Natural killer cell treated with Interleukin-12 subunit alpha and Interleukin-12 subunit beta and Interleukin-15 and Interleukin-18, amount 100 ng/mL, for 72 hours (primary cell): ENCODE measurements at places on chromosomes 5 and 9.

GRCh38 chr5:174177976-174178605 lies 132.6 kb downstream of the NSG2 start:
- H3K4me1 ChIP-seq = no peaks in the 10 kb centered on the region
- DNase-seq = no peak
- no peaks in the 10 kb centered on the region for H3K36me3 ChIP-seq
- no peak overlapping the region for H3K27ac ChIP-seq
- peaks cover 37% of the 10 kb centered on the region for H3K27me3 ChIP-seq
- H3K4me3 ChIP-seq = no peak overlapping the region

GRCh38 chr5:159550951-159551350 lies 220.7 kb upstream of the IL12B start:
- no peaks in the 10 kb centered on the region for H3K4me1 ChIP-seq
- H3K27ac ChIP-seq = no peak overlapping the region
- H3K36me3 ChIP-seq = no peaks in the 10 kb centered on the region
- no peak overlapping the region for H3K4me3 ChIP-seq
- no peak for DNase-seq

- no peak for DNase-seq
- no peaks in the 10 kb centered on the region for H3K36me3 ChIP-seq
- peaks cover 52% of the 10 kb centered on the region for H3K27me3 ChIP-seq
- H3K4me3 ChIP-seq = no peak overlapping the region
- H3K4me1 ChIP-seq = no peaks in the 10 kb centered on the region
- H3K27ac ChIP-seq = no peak overlapping the region
Observed at GRCh38 chr5:176692839-176693476, 45.7 kb downstream of the TSPAN17 start.

DNA sequence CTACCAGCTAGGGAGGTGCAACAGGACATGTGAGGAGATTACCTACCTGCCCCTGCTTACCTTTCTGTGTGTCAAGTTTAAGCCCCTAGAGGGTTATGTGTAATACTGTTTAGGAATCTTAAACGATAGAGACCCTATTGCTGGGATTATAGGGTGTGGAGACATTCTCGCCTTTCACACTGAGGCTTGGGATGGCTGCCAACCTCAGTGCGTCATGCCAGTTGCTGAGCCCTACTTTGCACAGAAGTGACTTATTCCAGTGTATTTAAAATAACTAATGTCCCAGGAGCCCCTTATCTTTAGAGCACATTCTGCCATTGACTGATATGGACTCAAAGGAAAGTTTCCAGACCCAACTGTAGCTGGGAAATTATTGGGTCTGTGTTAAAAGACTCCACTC lies 76.6 kb upstream of the XPA start:
- DNase-seq = no peak
- H3K27me3 ChIP-seq = peaks cover 29% of the 10 kb centered on the region
- H3K27ac ChIP-seq = no peak overlapping the region
- H3K36me3 ChIP-seq = peaks cover 3% of the 10 kb centered on the region
- H3K4me3 ChIP-seq = no peak overlapping the region

DNA sequence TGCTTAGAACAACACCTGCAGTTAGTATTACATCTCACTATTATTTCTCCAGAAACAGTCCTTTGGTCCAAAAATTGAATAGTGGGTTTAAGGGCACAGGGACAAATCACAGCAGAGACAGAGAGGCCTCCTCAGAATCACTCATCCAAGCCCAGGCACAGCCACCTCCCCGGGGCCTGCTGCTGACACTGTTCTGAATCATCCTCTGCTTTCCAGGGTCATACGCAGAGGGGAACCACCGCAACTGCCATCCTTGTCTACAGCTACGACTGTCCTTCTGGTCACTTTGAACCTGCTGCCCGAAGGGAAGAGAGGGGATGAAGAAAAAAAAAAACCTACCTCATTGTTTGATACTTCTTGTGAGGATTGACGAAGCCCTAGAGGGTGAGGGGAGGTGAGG lies 35.3 kb upstream of the MAN2A1 start:
- peaks cover 4% of the 10 kb centered on the region for H3K27me3 ChIP-seq
- H3K36me3 ChIP-seq = no peaks in the 10 kb centered on the region
- DNase-seq = no peak
- H3K27ac ChIP-seq = no peak overlapping the region

DNA sequence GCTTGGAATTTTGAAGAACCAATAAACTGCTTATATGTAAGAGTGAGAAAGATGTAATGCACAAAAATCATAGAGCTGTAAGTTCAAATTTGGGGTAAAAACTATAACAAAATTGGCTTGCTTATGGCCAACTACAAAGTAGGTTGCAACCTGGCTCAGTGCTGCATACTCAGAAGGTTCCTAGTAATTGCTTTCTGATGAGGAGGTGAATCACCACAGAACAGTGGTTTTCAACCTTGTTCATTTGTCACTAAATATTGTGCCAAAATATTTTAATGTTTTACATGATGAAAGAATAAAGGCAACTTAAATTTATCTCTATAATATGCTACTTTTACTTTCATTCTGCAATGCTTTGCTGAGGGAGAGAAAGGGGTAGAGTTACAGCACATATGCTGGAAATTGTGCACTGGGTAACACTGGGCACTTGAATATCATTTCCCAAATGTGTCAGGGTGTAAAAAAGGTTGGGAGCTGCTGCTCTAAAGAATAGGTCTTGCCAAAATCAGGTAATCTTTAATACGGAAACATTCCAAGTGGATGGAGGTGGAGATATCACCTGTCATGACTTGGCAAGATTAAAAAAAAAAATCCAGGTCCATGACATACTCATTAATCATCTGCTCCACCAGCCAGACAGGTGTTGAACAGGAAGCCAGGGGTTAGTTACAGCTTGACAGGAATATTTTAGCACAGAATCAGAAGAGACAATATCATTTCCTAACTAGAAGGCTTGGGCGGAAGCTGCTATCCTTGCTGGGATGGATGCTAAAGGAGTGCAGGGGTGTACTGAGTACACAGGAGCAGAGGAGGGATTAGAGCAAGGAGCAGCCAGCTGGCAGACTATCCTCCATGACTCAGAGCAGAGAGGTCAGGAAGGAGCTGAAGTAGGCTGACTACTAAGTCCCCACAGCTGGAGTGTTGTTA lies 34.6 kb upstream of the CCL21 start:
- no peak for DNase-seq
- no peaks in the 10 kb centered on the region for H3K4me1 ChIP-seq
- H3K27ac ChIP-seq = no peak overlapping the region
- peaks cover 24% of the 10 kb centered on the region for H3K27me3 ChIP-seq

DNA sequence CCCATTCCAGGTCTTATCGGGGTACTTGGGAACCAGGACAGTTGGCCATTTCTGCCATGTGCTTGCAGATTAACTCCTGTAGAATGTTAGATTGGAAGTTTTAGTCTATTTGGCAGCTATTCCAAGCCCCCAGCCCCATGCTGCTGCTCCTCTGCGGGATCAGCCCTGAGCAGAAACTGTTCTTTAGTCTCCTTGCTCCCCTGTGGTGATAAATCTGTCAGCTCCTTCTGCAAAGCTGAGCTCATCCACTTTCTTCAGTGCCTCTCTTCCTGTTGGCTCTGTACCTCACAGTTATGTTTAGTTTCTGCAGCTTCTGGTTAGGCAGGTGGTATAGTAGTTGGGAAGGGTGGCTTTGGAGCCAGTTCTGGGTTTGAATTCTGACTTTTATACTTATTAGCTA lies 170.4 kb downstream of the GRIA1 start:
- DNase-seq = no peak
- no peak overlapping the region for H3K4me3 ChIP-seq
- H3K27ac ChIP-seq = no peak overlapping the region
- no peaks in the 10 kb centered on the region for H3K4me1 ChIP-seq

DNA sequence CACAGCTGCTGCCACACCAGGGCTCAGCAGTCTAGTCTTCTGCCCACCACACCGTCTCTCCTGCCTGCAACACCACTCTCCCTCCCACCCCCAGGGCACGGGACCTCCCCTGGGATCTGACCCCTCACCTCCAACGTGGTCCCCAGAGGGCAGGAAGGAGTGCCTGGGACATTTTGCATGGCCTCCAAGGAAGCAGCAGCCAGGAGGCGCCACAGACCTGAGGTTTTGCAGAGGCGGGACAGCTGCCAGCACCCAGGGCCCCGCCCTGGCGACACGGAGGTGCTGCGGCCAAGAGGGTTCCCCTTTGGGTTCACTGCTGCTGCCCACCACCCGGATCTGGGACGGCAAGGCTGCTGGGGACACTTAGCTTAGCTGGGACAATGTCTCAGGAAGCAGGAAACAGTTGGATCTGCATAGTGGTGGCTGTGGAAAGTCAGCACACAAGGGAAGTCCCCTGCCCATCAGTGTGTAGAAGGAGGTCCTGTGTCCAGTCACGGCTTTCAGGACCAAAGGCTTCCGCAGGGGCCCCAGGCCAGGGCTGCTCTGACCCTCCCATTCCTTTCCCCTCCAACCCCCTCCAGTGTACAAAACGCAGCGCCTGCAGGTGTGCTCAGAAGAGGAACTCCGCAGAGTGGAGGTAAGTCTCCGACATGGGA lies 13.8 kb downstream of the PROP1 start:
- peaks cover 5% of the 10 kb centered on the region for H3K4me1 ChIP-seq
- no peaks in the 10 kb centered on the region for H3K36me3 ChIP-seq
- no peak for DNase-seq
- no peak overlapping the region for H3K27ac ChIP-seq
- peaks cover 31% of the 10 kb centered on the region for H3K27me3 ChIP-seq

DNA sequence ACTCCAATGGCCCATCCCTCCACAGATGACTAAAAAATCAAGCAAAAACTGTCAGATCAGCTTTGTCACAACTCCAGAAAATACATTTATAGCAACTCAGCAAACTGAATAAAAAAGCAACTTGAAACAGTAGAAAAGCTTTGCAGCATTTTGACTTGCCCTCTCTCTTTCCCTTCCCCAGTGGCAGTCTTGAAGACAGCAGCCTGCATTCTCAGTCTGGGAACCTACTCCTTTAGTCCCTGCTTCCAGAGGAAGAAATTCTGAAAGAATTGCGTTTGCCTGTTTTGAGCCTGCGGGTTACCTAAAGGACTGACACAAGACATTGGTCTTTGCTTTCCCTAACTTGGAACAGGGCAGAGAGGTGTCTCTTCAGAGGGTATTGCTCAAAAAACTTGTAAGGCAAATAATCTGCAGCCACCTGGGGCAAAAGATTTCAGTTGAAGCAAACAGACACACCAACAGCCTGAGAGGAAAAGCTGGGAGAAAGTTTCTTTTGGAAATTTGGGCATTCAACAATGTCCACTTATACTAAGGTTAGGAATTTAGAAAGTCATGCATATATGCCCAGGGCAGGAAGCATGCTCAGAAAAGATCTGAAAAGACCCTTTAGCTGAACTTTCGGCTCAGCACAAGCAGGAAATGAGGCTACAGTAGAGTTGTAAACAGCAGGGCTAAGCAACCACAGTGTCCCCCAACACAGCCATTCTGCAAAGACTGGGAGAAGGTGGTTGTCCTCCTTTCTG lies 15.2 kb upstream of the SLC35D2 start:
- peak overlapping the region; percentile 24 for H3K4me3 ChIP-seq
- DNase-seq = no peak
- peaks cover 12% of the 10 kb centered on the region for H3K36me3 ChIP-seq

- no peak overlapping the region for H3K27ac ChIP-seq
- no peak overlapping the region for H3K4me3 ChIP-seq
- no peaks in the 10 kb centered on the region for H3K4me1 ChIP-seq
- H3K36me3 ChIP-seq = peaks cover 6% of the 10 kb centered on the region
- H3K27me3 ChIP-seq = no peaks in the 10 kb centered on the region
Observed at GRCh38 chr5:60436518-60436917, 263.4 kb downstream of the DEPDC1B start.

GRCh38 chr5:66659780-66660179 lies 63.6 kb downstream of the MAST4 start:
- no peak for DNase-seq
- H3K36me3 ChIP-seq = no peaks in the 10 kb centered on the region
- H3K27ac ChIP-seq = no peak overlapping the region
- H3K27me3 ChIP-seq = peaks cover 17% of the 10 kb centered on the region
- H3K4me1 ChIP-seq = no peaks in the 10 kb centered on the region

DNA sequence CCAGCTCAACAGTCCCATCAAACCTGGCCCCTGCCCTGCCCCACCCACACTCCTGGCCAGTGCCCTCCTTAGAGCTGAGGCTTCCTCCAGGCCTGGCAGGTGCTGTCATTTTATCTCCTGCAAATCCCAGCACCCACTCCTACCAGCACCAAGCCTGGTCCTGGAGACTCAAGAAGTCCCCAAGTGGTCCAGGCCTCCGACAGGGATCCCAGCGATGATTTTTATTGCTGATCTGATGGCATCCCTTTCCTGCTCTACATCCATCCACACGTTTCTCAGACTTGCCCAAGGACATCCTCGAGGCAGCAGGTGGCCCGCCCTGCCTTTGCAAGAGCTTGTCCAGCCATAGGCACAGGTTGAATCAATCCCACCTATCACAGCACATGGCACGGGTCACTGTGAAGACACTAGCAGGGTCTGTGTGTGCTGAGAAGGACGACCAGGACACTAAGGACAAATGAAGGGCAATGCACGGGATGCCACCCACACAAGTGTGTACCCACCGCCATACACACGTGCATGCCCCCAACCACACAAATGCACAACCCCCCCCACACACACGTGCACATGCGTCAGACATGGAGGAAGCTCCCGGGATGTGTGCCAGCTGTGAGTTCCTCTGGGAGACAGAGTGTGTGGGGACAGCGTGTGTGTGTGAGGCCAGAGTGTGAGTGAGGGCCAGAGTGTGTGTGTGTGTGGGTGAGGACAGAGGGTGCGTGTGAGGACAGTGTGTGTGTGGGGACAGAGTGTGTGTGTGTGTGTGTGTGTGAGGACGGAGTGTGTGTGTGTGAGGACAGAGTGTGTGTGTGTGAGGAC lies 62.4 kb upstream of the UBAC1 start:
- peaks cover 20% of the 10 kb centered on the region for H3K4me1 ChIP-seq
- no peaks in the 10 kb centered on the region for H3K27me3 ChIP-seq
- H3K27ac ChIP-seq = no peak overlapping the region
- DNase-seq = peak; percentile 31
- no peaks in the 10 kb centered on the region for H3K36me3 ChIP-seq
- no peak overlapping the region for H3K4me3 ChIP-seq

DNA sequence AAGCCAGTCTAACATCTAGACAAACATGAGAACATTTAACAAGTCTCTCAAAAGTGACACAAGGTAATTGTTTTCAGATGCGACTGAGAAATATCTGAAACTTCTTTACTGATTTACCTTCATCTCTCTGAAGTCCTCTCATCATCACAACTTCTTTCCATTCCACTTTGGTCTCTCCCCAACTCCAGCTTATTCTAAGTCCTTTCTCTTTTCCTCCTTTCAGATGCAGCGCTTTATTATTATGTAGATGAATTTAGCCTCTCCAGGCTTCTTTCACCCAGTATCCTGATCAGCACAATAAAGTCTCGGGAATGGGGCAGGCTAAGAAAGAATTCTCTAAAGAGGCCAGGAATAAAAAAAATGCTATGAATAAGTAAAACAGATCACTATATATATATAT lies 128.0 kb downstream of the KCTD16 start:
- no peak for DNase-seq
- H3K27me3 ChIP-seq = peaks cover 7% of the 10 kb centered on the region
- no peaks in the 10 kb centered on the region for H3K4me1 ChIP-seq
- no peak overlapping the region for H3K27ac ChIP-seq

- peaks cover 7% of the 10 kb centered on the region for H3K27me3 ChIP-seq
- no peak for DNase-seq
- H3K36me3 ChIP-seq = peaks cover 28% of the 10 kb centered on the region
Observed at GRCh38 chr5:97182571-97183099, 412 bp downstream of the RIOK2 start.
